ENCODE measurements at places on chromosomes 5 and 9.

DNA sequence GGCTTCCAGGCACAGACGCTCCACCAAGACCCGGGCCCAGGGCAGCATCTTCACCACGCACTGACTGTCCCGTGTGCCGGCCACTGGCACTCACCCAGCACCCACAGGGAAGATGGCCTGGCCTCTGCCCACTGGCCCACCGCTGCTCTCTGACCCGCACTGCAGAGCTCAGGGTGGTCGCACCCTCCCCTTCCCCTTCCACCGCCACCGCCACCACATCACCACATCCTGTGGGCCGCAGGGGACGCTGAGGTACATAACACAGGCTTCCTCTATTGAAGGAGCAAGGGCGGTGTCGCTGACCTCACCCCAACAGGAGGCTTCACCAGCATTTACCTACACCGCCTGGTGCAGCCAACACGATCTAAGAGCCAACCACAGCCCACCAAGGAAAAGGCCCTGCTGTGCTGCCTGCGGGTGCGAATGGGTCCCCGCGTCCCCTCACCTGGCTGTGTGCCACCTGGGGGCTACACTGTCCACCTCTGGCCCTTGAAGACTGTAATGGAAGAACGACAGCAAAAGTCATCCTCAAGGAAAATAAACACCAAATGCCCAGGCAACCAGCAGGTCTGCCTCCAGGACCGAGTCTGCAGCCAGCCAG is 101.8 kb downstream of the CAMSAP1 start:
- DNase-seq, result no peak

GRCh38 chr9:89808756-89809181 is 204.0 kb downstream of the GADD45G start:
- DNase-seq, result no peak

- no peak for DNase-seq
Measured at GRCh38 chr5:124572971-124573370, 173.5 kb downstream of the ZNF608 start.

- no peak for DNase-seq
Measured at GRCh38 chr5:87116825-87117512, 150.7 kb upstream of the RASA1 start.

All from activated naive CD8-positive, alpha-beta T cell treated with anti-CD3 and anti-CD28 coated beads, Interleukin-2, amount 10 ng/mL, durations not matched to agents 7 days and 5 days (primary cell).